ENCODE measurements at places on chromosomes 7 and 10. TPM values are rescaled to one million over a fixed set of nuclear protein-coding genes. Genes with fewer than 3 reads are reported as not detected.

Gene PROSER2
- 31.8 TPM for total RNA-seq

Gene SVOPL
- total RNA-seq, result not detected

Gene FGFR2
- total RNA-seq, result 0.44 TPM

Gene TAS2R41
- total RNA-seq, result not detected

Gene MYH16
- total RNA-seq, result 0.50 TPM

Gene SPDYE16
- not detected for total RNA-seq

Gene COMTD1
- 60.9 TPM for total RNA-seq

Measured in A549 treated with Mapracorat at 1 μM for 4 hours (cell line).